ENCODE measurements at places on chromosomes 11 and 22.

GRCh38 chr11:94885581-94885980 lies 87.8 kb downstream of the CWC15 start:
- no peak for DNase-seq

GRCh38 chr11:34209809-34210208 lies 104.4 kb downstream of the NAT10 start:
- no peak for DNase-seq

- no peak for DNase-seq
These were observed 223.2 kb downstream of the BLID start for GRCh38 chr11:121892863-121893262.

DNA sequence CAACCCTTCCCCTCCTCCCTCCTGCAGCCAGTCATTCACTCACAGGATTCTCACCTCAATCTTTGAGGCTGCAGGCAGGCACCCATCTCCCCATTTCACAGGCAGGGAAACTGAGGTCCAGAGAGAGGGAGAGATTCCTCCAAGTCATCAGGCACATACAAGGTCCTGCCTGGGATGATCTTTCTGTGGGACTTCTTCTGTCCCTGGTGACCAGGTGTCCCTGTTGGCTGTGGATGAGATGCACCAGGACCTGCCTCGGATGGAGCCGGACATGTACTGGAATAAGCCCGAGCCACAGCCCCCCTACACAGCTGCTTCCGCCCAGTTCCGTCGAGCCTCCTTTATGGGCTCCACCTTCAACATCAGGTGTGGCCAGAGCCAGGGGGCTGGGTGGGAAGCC lies 7.8 kb downstream of the FTH1 start:
- no peak for DNase-seq

GRCh38 chr11:70476669-70477068 lies 78.3 kb downstream of the CTTN start:
- no peak for DNase-seq

- DNase-seq, result no peak
These were observed 20.6 kb downstream of the TSPAN18 start for GRCh38 chr11:44747316-44747715.

DNA sequence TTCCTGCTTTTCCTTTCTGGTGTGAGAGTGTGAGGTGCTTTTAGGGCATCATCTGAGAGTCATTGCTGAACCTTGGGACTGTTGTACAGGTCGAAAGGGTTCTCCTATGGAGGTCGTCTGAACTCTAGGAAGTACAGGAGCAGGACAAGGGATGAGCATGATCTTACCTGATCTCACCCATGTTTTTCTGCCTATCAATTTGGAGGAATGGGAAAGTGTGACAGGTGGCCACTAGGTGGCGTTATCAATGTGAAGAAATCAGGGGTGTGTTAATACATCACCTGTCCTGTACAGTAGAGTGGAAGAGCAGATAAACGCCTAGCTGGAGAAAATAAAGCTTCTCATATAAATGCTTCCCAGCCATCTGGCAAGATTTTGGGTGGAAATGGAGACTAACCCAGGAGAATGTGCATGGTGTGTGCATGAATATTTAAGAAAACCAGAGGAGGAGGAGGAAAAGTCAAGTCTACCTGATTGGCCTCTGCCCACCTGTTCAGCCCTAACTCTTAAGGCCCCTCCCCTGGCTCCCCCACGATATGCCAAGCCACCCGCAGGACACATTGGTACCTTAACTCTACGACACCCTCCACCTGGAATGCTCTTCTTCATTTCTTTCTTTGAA lies 72.0 kb upstream of the NARS2 start:
- DNase-seq, result peak; percentile 63

DNA sequence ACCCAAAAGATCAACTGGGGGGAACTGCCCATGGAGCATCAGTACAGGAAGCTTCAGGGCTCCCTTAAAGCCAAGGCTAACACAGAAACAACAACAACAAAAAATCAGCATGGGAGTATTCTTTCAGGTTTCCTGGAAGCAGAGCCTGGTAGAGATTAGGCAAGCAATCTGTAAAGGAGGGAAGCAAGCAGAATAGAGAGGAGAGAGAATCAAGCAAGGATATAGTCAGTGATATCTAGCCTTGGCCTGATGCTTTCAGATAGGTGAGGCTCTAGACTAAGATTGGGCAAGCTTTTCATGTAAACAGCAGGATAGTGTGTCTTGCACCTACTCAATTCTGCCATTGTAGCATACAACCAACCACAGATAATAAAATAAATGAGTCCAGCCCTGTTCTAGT lies 44.4 kb upstream of the FAT3 start:
- DNase-seq, result no peak

GRCh38 chr11:47977623-47978022 lies 2.7 kb upstream of the PTPRJ start:
- DNase-seq, result no peak

GRCh38 chr11:65420979-65421793 lies 1.4 kb upstream of the NEAT1 start:
- peak; percentile 66 for DNase-seq

GRCh38 chr11:117786135-117786870 lies 10.7 kb downstream of the DSCAML1 start:
- no peak for DNase-seq

- DNase-seq, result no peak
These were observed 411.9 kb downstream of the CNTN5 start for GRCh38 chr11:99432677-99433076.

- DNase-seq, result peak; percentile 50
These were observed 11.3 kb upstream of the SMIM38 start for GRCh38 chr11:69144316-69145049.

DNA sequence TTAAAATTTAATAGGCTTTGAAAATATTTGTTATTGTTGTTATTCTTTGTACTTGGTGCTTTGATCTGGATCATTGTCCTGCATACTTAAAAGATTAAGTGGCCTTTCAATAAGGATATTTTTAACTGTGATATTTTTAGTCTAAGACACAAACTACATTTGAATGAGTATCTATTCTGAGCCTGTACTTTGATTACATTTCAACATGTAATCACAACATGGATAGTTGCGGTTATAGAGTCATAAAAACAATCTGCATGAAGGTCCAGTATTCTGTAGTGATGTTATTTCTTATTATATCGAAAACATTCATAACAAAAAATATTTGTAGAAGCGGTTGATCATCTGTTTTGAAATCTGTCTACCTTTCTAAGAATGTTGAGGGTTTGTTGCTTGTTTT lies 58.6 kb downstream of the HIPK3 start:
- no peak for DNase-seq

- DNase-seq, result no peak
These were observed 10.3 kb upstream of the BIK start for GRCh38 chr22:43100225-43100624.

DNA sequence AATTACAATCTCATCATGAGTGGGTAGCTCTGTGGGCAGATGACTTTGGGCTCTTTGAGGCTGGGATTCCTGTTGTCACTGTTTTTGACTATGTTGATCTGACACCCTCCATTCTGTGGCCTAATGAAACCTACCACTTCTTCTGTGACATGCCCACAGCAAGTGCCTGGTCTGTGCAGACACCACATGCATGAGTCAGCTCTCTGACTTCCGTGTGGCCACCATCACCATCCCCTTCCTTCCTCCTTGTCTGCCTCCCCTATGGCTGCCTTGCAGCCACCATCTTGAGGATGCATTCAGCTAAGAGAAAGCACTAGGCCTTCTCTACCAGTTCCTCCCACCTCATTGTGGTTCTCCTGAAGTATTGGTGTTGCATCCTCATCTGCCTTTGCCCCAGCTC lies 15.3 kb upstream of the OR10V1 start:
- no peak for DNase-seq

DNA sequence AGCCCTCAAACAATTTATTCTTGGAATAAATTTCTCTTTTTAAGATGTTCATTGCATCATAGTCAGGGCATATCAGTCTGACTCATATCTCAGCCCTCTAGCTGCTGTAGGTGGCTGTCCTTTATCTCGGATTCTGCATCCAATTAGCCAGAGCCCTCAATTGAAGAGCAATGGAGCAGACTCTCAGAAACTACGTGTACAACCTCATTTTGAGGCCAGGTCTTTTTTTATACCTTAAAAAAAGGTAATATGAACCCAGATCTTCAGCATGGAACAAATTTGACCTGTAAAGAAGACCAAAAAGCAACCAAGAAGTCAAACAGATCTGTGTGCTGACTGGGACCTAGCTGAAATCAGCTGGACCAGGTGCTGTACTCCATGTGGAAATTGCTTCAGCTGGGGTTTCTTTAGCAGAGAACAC lies 8.7 kb downstream of the OR52A5 start:
- no peak for DNase-seq

GRCh38 chr11:9052316-9052715 lies 39.1 kb downstream of the SCUBE2 start:
- DNase-seq, result no peak

- DNase-seq, result peak; percentile 58
These were observed 23.1 kb downstream of the PTPN5 start for GRCh38 chr11:18768472-18768901.

DNA sequence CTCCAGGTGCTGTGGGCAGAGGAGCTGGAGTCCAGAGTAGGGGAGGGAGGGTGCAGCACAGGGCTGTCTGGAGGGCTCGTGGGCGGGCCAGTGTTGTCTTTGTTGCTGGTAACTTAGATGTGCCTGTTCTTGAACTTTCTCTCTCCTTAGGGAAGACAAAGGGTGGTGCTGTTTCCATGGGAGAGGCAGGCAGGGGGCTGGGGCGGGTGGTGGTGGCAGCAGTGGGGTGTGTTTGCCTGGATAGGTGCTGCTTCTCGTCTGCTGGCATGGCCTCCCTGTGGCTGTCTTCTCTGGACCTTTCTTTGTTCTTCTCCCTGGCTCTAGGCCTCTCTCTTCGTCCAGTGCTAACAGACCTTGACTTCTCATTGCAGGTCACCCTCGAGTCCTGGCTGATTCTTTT lies 8.5 kb downstream of the SIDT2 start:
- peak; percentile 14 for DNase-seq

DNA sequence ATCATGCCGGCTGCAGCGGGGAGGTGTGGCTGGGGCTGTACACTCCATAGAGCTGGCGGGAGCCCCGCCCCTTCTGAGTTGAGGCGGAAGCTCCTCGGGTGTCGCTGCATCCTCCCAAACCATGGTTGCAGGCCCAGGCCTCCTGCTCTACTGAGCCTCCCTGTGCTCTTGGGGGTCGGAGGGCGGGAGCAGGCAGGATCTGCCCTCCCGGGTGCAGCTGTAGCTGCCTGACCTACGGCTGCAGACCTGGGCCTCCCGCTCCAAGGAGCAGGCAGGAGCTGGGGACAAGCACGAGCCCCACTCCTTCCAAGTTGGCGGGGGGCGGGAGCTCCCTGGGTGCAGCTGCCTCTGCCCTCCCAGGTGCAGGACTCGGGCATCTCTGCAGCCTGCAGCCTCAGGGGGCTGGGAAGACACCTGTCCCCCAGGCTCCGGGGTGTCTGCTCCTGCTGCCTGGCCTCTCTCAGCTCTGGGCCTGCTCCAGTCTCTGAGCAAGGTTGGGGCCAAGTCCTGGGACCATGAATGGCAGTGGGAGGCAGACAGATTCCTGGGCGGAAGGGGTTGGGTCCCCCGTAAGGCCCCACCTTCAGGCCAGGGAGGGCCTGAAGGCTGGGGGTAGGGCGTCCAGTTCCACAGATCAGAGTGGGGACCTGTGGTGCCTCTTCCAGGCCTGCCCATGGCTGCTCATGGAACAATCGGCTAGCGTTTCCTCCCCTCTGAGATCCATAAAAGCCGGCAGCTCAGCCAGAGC lies 46.4 kb upstream of the SC5D start:
- no peak for DNase-seq

GRCh38 chr11:73529204-73529530 lies 68.7 kb downstream of the FAM168A start:
- DNase-seq, result no peak

DNA sequence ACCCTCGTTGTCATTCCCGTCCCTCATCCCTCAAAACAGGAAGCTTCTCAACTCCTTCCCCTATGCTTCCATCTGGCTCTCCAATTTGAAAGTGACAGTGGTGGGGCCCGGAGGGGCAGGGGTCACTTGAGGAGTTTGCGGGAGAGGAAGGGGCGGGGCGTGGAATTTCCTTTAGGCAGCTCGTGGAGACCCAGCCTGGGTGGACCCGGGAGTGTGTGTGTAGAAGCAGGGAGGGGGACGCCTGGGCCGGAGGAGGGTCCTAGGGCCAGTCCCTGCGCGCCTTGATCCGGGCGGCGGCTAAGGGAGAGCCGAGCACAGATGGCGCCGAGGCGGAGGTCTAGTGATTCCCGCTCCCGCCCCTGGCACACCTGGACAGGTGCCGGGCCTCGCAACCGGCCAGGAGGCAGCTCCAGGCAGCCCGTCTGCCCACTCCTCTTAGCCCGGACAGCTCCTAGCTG lies 7.8 kb upstream of the PAX6 start:
- DNase-seq, result peak; percentile 28

GRCh38 chr11:45647786-45648185 lies 17.6 kb downstream of the CHST1 start:
- peak; percentile 11 for DNase-seq

GRCh38 chr11:66315498-66315885 lies 1.4 kb downstream of the CD248 start:
- no peak for DNase-seq

DNA sequence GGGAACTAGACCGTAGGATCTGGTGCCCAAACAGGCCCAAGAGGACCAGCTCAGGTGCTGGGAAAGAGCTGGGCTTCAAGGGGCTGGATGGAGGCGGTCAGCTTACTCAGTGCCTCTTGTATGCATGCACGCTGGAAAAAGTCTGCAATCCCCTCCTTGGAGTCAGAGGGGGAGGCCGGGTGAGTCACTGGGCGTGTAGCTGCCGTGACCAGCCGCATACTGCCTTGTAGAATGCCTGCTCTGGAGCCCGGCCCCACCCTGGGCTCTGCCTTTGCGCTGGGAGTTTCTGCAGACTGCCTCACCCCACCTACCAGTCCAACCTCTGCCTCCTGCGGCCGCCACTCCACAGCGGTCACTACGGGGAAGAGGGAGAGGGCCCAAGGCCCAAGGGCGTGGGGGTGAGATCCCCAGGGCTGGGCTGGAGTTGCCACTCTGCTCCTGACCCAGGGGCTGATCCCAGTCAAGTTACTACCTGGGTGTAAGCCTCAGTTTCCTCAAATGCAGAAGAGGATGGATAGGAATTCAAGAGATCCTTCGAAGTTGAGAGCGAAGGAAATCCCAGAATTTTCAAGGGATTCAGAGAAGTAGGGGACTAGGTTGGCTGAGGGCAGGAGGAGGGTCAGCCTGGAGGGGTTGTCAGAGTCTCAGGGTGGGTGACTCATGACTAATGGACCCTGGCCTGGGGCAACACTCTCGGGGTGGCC lies 4.2 kb downstream of the MRGPRF start:
- DNase-seq, result no peak

GRCh38 chr11:109865548-109866186 lies 227.5 kb upstream of the ZC3H12C start:
- DNase-seq, result no peak

DNA sequence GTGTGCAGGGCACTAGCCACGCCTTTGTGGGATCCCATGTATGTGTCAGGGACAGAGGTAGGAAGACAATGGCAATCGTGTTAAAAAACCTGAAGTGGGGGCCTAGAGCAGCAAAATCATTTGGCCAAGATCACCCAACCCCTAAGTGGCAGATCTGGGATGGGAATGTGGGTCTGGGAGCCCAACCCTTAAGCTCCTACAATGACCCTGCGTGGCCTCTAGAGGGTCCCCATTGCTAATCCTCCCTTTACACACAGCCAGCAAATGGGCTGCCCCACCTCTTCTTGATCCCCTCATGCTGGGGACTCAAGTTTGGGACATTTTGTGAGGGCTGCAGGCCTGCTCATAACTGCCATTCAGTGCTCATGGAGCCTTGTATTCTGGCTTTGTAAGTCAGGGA lies 73.2 kb upstream of the SUSD2 start:
- DNase-seq, result no peak

GRCh38 chr22:39144101-39144767 lies 8.2 kb downstream of the CBX7 start:
- DNase-seq, result peak; percentile 81

Data from GM13977 (cell line).